ENCODE measurements at places on chromosomes 5 and 9.

DNA sequence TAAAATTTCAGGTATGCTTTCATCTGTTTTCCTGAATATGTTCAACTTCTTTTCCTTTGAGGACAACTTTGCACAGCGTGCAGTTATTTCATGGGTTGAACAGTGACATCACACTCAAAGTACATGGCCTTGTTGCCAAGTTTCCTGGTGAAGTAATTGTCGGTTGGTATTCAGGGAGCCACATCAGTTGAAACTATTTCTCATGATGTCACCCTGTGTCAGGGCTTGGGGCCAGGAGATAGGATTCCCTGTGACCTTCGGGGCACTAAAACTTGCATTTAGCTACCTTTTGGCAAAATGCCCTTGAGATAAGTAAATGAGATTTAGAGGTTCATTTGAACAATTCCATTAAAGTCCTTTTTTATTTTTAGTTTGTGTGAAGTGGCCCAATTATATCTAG is 383.9 kb downstream of the SH3GL2 start:
- DNase-seq: no peak

- DNase-seq: no peak
Observed at GRCh38 chr9:36871606-36872005, 162.5 kb downstream of the PAX5 start.

DNA sequence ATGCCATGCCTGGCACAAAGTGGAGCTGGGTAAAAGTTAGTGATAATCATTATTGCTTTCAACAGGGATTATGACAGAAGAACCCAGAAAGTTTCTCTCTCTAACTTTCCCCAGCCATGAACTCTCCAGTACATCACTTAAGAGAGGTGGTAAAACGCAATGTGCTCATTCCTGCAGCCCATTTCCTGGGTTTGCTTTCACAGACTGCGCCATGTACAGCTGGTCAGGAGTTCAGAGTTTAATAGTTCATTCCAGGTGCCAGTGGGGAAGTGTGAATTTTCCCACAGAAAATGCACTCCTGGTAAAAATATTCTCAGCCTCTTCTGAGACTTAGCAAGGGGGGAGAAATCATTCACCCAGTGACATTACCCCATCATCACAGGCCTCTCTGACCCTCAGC is 35.5 kb downstream of the ADAM19 start:
- DNase-seq: no peak

DNA sequence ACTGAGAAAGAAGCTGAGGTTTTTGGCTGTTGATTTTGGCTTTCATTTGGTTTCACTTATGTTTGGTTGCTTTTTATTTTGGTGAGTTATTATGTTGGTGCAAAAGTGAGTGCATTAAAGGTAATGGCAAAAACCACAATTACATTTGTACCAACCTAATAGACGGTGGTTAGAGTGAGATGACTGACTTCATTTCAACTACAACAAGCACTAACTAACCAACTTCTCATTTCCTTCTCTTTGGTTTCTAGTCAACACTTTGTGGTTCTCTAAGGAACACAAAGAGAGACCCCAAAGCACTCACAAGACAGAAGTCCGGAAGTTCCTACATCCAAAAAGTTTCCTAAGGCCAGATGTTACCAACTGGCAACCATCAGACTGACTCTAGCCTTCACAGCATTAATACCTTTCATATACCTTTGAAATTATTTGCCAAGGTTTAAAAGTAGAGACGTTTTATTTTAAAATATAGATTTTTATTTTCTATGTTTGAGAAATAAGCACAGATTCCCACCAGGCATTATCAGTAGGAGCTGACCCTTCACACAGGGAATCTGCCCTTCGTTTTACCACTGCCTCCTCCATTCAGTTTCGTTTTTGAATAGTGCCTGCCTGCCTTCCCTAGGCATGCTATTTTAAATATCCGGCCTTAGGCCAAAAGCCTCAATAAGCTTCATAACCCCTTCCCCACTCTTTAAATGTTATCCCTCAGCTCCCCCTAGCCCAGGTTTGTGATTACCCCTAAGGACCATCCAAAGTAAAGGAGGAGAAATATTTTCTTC is 301.1 kb upstream of the PTGER4 start:
- DNase-seq: no peak

DNA sequence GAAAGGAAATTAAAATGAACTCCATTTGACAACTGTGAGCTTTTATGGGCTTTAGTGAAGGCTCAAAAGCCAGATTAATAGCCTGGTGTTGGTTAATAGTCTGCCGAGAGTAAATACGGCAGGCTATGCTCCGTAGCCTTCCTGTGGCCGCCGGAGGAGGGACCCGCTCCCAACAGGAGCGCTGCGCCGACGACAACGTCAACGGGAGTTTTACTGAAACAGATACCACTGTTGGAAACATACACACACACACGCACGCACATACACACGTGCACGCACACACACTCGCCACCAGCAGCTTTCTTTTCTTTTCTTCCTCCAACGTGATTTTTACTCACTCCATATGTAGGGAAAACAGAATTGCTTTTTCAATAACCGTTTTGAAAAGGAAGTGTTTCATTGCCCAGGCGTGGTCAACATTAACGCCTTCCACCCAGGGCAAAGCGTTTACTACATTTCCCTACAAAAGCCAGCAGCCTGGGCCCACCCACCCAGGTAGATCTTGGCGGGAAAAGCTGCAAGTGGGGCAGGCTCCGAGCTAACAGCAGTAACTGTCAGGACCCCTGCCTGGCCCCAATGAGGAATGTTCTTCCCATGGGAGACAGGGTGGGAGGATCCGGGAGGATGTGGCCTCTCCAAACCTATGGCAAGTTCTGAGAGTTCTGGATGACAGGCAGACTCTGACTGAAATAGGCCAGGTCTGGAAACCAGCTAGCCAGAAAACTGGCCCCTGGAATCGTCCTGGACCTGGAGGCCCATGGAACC is 72.3 kb downstream of the PAX5 start:
- DNase-seq: no peak

- DNase-seq: no peak
Observed at GRCh38 chr9:118100529-118101419, 396.6 kb downstream of the TLR4 start.

DNA sequence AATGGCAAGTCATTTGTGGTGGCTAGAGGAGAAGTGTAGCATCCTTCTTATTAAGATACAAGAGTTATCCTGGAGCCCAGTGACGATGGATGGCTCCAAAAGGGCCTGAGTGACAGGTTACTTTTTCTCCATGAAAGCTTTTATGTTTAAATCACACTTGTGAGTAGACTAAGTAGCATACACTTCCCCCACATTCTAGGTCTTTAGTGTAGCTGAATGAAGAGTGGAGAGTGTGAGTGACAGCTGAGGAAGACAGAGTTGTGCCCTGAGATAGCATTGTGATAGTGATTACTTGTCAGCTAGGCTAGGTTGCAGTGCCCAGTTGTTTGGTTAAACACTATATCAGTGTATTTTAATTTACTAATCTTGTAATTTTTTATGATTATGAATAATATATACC is 337.8 kb downstream of the TENT4A start:
- DNase-seq: no peak

- DNase-seq: no peak
Observed at GRCh38 chr5:181189363-181189961, 15.5 kb downstream of the TRIM7 start.

GRCh38 chr5:1004461-1005248 is 3.9 kb upstream of the NKD2 start:
- no peak for DNase-seq

DNA sequence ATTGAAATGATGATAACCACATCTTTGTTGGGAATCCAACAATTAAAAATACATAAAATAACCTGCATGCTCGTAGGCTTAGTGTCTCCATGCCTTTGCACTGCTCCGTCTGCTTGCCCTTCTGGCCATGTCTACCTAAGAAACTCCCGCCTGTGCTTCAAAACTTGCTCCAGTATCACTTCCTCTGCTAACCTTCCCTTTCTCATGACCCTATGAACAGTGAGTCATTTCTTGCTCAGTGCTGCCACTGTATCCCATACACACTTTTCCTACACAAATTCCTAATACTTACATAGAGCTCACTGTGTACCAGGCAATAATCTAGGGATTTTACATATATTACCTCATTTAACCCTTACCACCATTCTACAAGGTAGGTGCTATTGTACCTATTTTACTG is 33.5 kb downstream of the TMEM245 start:
- DNase-seq: no peak

- no peak for DNase-seq
Observed at GRCh38 chr9:84478996-84479395, 138.4 kb upstream of the SLC28A3 start.

DNA sequence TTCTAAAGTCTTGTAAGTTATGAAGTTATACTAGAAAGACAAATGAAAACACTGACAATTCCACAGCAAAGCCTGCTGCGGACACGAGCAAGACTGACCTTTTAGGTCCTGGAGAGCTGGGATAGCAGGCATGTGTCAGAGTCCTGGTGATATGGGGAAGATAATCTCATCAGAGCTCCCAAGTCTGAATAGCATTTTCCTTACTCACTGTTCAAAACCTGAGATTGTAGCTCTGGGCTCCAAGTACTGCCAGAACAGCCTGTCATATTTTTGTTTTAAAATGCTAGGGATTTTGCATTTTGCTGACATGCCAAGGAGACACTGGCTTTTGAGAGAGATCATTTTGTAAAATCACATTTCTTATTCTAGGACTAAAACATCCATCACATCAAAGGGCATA is 90.1 kb downstream of the DRD1 start:
- DNase-seq: no peak

GRCh38 chr9:73011181-73011750 is 58.4 kb upstream of the ALDH1A1 start:
- DNase-seq: no peak

DNA sequence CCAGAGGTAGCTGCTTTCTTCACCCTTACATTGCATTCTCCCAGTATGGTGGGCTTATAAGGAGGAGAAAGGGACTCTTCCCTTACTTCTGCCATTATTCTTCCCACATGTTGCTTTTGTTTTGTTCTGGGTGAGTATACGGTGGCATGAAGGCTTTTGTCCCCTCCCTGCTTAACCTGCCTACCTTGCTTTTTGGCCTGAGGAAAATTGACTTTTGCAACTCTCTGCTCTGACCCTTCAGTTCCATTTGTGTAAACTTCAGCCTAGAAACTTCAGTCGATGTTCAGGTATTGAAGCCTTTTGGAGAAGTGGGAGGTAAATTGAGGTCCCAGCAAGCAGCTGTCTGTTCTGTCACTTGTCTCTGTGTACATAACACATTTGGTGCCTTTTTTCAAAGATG is 110.2 kb downstream of the PCSK1 start:
- no peak for DNase-seq

DNA sequence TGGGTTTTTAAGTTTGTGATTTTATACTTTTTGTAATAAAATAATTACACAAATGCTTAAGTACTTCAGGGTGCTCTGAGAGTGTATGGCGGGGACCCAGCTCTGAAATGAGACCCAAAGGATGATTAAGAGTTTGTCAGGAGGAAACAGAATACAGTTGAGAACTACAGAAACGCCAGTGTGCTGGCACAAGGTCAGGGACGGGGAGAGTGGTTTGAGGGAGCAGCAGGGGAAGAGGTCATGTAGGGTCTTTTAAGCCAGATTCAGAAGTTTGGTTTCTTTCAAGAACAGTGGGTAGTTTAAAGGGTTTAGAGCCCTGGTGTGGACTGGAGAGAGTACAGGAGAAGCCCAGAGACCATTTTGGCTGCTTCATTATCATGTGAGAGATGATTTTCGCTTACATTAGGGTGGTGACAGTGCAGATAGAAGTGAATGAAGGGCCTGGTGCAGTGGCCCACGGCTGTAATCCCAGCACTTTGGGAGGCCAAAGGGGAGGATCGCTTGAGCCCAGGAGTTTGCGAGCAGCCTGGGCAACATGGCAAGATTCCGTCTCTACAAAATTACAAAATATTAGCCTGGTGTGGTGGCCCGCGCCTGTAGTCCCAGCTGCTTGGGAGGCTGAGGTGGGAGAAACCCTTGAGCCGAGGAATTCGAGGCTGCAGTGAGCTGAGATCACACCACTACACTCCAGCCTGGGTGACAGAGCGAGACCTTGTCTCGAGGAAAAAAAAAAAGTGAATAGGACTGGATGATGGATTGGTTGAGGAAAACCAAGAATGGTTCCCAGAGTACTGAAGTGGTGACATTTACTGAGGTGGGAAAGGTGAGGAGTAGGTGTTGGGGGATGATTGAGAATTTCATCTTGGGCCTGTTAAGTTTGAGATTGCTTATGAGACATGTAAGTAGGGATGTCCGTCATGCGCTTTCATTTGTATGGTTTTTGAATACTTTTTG is 1.4 kb upstream of the ETF1 start:
- DNase-seq: no peak

GRCh38 chr5:81163651-81164050 is 69.5 kb upstream of the CKMT2 start:
- no peak for DNase-seq

- no peak for DNase-seq
Observed at GRCh38 chr5:158543539-158544387, 556.0 kb downstream of the EBF1 start.

GRCh38 chr9:134778841-134779411 is 101.7 kb upstream of the FCN2 start:
- DNase-seq: no peak

GRCh38 chr5:32110111-32110696 is 63.9 kb downstream of the GOLPH3 start:
- no peak for DNase-seq

DNA sequence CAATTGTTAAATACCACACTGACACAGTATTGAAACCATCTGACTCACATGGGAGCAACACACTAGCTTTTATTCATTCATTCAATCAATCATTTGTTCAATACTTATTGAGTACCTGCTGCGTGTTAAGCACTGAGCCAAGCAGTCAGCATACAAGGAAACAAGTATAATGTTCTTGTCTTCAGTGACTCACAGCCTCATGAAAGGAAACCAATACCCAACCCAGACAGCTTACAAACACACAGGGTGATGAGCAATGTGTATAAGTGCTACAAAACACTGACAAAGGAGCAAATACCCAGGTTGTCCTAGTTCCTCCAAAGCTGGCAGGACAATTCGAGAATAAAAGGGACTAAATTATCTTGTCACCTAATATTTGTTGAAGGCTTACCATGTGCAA is 67.6 kb upstream of the RASEF start:
- DNase-seq: no peak

GRCh38 chr9:124782661-124783574 is 6.0 kb downstream of the OLFML2A start:
- DNase-seq: no peak

DNA sequence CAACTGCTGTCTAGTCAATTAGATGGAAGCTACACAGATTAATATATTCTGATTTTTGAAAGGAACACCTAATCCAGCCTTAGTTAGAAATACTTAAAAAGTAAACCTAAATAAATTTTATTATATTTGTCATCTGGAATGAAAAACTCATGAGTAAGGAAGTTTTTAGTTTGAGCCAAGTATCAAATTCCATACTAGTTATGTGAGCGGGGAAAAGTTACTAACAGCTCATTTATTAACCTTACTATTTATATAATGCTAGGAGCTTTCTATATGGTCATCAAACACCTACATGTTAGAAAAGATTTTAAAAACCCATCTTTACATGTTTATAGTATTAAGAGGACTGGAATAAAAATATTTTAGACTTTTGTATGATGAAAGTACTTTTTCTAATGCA is 41.6 kb upstream of the POU5F2 start:
- DNase-seq: no peak

DNA sequence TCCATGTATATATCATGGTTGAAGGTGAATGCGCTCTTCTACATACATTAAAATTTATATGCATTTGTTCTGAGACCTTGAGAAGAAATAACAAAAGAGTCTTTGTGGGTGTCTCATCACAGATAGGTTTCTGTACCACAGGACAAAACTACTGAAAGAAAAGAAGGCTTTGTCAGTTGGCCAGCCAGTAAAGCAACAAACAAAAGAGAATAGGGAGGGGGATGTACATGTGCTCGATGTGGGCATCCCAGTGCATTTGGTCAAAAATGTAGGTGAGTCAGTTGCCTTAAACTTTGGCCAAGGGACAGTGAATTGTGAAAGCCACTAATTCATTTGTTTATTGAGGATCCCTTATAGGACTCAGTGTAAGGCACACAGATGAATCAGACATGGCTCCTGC is 13.3 kb downstream of the RBM18 start:
- no peak for DNase-seq
